Urinary bladder (tissue), 4 donors: ENCODE measurements at places on chromosomes 6 and 20.
A peak's percentile ranks its signal among the peaks of the same experiment; 100 is the strongest.

- no peak for DNase-seq
Measured at GRCh38 chr6:3284436-3284876, 25.7 kb downstream of the PSMG4 start.

GRCh38 chr20:52738081-52738480, 234.1 kb upstream of the TSHZ2 start:
- no peak for DNase-seq

DNA sequence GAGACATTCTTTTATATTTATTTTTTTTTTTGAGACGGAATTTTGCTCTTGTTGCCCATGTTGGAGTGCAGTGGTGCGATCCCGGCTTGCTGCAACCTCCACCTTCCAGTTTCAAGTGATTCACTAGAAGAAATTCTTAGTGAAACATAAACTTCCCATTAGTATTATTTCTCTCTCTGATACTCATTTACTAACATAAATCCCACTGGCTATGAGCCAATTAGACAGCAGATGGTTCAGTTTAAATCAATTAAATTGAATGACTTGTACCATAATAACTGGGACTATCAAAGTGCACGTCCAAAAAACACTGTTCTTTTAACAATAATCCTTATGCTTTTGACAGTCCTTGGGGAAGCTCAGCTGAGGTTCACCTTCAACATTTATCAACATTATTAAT, 111.2 kb upstream of the PTCHD4 start:
- DNase-seq, result peak; percentile 2

DNA sequence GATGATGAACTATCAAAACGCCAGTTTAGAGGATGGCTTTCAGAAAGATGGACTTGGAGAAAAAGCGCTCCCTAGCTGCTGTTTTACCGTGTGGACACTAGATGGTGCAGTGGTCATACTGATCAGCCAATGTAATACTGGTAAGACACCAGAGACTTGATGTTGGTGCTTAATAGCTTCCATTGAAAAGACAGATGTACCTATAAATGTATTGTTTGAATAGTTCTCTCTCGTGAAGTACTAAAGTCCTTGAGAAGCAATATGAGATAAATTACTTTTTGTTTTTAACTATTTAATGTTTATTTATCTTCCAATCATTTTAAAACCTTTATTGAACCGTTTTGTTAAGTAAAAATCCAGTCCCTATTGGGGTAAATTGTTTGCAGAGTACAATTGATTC, 63.9 kb upstream of the FUCA2 start:
- peak; percentile 68 for DNase-seq

DNA sequence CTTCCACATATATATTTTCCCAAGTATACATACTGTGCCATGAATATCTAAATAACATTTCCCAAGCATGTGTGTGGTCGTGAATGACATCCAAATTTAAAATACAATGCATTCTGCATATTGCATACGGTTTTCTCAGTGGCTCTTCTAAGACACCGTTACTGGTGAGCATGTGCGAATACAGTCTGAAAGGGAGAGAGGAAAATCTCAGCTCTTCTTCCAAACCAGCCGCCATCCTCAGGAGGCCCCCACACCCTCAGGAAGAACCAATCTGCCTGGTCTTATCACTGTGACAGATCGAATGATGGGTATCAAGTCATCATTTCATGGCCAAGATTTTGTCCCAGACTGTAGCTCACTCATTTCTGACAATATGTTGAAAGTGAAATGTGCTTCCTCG, 50.7 kb downstream of the ADAT2 start:
- DNase-seq, result no peak
